ENCODE measurements at places on chromosomes 16 and 17.

GRCh38 chr17:14790521-14790920 lies 474.6 kb downstream of the PMP22 start:
- no peak for DNase-seq

GRCh38 chr16:1947369-1947670 lies 4.3 kb upstream of the MSRB1 start:
- DNase-seq, result no peak

DNA sequence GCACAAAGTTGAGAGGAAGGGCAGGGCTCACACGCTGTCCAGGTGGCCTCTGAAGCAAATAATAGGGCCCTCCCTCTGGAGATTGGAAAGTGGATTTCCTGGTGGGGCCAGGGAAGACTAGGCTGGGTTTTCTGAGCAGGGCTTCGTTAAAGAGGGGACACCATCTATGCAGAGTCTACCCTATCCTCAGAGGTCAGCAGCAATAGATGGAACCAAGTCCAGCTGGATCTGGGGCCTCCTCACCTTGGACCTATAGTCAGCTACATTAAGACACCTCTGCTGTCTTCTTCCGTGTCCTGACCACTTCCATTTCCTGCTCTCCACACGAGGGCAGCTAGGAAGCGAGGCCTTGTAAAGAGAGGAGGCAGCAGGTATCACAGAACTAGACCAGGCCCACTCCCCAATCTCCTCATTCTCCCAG lies 14.7 kb upstream of the ST6GALNAC1 start:
- no peak for DNase-seq

DNA sequence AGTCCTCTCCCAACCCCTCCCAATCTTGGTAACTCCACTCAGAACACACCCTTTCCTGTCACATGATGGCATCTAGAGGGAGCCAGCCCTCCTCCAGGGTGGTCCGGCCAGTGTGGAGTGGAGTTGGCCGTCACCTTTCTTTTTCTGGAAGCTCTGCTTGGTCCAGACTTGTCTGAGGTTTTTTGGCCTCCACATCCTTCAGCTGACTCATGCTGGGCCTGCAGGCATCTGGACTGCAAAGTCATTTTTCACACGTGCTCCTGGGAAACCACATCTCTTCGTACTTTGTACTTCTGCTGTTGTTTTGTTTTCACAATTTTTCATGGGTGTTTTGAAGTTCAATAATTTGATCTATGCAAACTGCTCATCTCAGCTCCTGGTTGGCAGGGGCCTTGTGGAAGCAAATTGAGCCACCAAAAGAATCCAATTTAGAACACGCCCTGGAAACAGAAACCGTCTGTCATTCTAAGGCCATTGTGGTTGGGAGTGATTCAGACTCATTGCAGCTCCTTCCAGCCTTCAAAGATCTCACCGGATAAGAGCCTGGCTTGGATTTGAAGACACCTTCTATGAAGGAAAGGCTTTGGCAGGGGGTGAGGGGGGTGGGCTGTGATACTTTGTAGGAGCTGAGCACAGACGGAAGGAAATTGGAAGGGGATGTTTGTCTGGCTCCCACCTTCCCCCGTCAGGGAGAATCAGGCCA lies 42.4 kb upstream of the NF1 start:
- no peak for DNase-seq

DNA sequence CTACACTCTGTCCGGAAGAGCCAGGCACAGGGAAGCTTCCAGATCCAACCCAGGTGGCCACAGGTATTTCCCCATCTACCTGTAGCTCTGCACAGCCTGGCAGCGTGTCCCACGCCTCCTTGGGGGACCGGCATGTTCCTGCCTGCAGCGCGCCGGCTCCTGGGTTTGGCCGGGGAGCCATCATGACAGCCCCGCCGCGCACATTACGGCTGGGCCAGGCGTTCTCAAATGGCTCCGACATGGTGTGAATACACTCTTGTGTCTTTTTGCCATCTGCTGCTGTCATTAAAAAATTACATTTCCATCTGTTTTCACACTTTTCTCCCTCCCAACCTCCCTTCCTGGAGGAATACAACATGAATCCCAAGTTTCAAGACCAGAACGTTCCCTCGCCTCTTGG lies 8.0 kb upstream of the GINS2 start:
- no peak for DNase-seq

DNA sequence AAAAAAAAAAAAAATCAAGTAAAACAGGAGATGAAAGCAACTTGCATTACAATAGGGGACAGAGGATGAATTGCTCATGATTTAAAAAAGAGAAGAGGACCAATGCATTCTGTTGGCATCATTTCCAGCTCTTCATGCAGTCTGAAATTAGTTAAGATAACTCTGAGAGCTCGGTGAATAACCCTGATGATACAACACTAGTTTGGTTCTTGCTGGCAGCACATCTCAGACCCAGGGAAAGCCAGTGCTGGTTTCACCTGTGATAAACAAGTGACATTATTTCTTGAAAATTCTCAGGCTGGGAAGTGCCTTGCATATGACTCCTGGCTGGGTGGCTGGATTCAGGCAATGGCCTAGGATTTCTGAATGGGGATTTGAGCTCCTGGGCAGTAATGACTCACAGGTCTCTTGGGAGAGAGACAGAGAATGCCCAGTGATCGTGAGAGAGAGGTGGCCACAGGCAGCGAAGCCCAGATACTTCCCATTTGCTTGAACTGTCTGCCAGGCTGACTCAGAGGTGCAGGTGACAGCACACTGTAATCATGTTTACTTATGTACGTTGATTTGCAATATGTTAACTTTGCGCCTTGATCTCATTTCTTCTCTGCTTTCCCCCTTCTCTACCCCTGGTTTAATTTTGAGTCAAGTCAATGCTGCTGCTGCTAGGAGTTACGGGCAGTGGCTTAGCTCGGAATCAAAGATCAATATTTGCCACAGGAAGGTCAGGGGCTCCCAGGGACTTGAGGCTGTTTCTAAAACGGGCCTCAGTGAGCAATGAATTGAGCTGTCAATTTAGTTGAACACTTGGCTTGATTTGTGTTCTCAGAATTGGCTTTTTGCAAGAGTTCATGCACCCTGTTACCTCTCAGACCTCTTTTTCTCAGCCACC lies 27.1 kb downstream of the ARSG start:
- DNase-seq, result no peak
